ENCODE measurements at places on chromosomes 13 and 19.

DNA sequence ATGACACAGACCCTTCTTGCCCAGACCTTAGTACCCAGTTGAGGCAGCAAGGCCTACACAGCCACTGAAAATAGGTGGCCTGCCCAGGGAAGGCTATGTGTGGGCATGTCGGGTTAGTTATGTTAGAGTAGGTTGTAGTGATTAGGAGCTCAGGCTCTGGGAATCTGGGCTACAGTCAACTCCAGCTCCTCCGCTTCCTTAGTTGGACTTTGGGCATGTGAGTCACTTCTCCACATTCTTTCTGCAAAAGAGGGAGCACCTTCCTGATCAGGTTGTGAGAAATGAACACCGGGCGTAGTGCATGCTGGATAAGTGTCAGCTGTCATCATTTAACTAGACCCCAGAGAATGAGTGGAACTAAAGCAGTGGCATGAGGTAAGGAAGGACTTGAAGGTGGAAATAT, 64.8 kb downstream of the ARHGAP35 start:
- H3K36me3 ChIP-seq = peaks cover 12% of the 10 kb centered on the region
- peaks cover 23% of the 10 kb centered on the region for H3K4me1 ChIP-seq
- H3K27ac ChIP-seq = no peak overlapping the region
- no peaks in the 10 kb centered on the region for H3K27me3 ChIP-seq

- no peaks in the 10 kb centered on the region for H3K36me3 ChIP-seq
- peaks cover 4% of the 10 kb centered on the region for H3K4me1 ChIP-seq
- no peaks in the 10 kb centered on the region for H3K27me3 ChIP-seq
- H3K27ac ChIP-seq = no peak within 1 kb of the TSS
These were observed at the start of gene PLIN5 for GRCh38 chr19:4534836-4535658. Gene PLIN5, minus strand, starts transcription at chr19:4535224. Its CDS starts 1,150 bp downstream, at chr19:4534074.

DNA sequence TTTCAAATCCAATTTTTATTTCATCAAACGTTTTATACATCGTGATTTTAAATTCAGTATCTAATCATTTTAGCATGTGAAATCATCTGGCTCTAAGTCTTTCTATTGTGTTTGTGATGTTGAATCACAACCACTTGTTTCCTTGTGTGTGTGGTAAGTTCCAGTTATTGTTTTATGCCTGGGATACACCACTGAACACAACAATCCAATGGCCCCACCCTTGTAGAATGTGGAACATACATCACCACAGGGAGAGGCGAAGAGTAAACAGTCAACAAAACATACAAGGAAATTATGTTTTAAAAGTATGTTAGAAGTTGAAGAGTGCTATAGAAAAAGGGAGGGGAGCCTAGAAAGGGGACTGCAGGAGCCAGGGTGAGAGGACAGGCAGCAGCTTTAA, 100.5 kb downstream of the EPSTI1 start:
- H3K36me3 ChIP-seq = peaks cover 24% of the 10 kb centered on the region
- no peaks in the 10 kb centered on the region for H3K27me3 ChIP-seq
- no peaks in the 10 kb centered on the region for H3K4me1 ChIP-seq
- no peak for DNase-seq

- H3K27me3 ChIP-seq = no peaks in the 10 kb centered on the region
- no peaks in the 10 kb centered on the region for H3K4me1 ChIP-seq
- H3K4me3 ChIP-seq = no peak overlapping the region
- DNase-seq = no peak
- H3K27ac ChIP-seq = no peak overlapping the region
- no peaks in the 10 kb centered on the region for H3K36me3 ChIP-seq
These were observed 157.5 kb downstream of the FLT1 start for GRCh38 chr13:28337166-28338005.

GRCh38 chr13:35768073-35768472, 291.6 kb upstream of the MAB21L1 start:
- DNase-seq = no peak
- no peaks in the 10 kb centered on the region for H3K27me3 ChIP-seq
- H3K36me3 ChIP-seq = no peaks in the 10 kb centered on the region
- H3K4me1 ChIP-seq = no peaks in the 10 kb centered on the region

DNA sequence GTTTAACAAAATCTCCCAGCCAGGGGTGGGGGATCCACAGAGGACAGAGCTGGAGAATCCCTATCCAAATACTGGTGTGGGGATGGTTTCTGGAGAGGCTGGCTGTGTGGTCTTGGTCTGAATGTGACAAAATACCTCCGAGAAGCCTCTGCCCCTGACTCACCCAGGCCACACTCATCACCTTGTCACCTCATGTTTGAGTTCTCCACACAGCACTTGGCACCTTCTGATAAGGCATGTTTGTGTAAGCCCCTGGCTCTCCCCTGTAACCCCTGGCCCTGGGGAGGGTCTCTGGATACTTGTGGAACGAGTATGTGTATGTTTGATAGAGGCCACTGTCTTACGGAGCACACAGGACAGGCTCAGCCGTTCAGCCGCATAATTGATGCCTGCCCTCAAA, 14.7 kb downstream of the TECR start:
- no peak for DNase-seq
- H3K4me3 ChIP-seq = no peak overlapping the region
- no peak overlapping the region for H3K27ac ChIP-seq
- H3K4me1 ChIP-seq = no peaks in the 10 kb centered on the region
- H3K27me3 ChIP-seq = no peaks in the 10 kb centered on the region

DNA sequence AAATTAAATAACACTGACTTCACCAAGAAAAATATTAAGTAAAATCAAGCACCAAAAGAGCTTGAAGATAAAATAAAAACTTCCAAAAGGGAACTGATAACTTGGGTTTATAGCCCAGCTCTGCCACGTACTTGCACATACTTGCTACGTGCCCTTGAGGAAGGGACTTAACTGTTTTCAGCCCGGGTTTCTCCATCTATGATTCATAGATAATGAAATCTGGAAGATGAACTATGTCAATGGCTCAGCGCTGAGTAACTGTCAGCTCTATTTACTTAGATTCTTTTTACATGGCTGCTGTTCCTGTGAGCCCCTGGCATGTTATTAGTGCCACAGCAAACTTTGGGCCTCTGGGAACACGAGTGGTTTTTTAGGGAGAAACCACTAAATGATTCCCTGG, 9.6 kb upstream of the ZC3H13 start:
- DNase-seq = no peak
- no peaks in the 10 kb centered on the region for H3K36me3 ChIP-seq
- no peak overlapping the region for H3K4me3 ChIP-seq
- no peaks in the 10 kb centered on the region for H3K4me1 ChIP-seq

All from effector memory CD4-positive, alpha-beta T cell (primary cell).